Stimulated activated CD4-positive, alpha-beta T cell treated with anti-CD3 and anti-CD28 coated beads, Interleukin-1b, Interleukin-23, amount 100 ng/mL, for 1 hour (primary cell): ENCODE measurements at places on chromosomes 3 and 15.

DNA sequence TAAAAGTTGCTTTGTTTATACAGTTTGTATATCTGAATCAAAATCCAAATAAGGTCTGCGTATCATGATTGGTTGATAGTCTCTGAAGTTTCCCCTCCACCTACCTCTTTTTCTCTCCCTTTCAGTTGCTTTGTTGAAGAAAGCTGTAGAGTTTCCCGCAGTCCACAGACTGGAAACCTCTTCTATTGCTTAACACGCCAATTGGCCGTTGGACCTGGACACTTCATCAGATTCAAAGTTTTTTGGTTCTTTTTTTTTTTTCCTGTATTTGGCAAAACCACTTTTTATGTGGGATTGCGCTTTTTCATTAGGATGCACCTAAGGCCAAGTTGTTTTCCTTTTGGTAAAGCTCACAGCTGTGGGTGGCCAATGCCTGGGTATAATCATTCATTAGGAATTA lies 14.5 kb upstream of the TM4SF1 start:
- DNase-seq, result no peak

- DNase-seq, result no peak
Measured at GRCh38 chr3:61288446-61288845, 37.2 kb upstream of the FHIT start.

GRCh38 chr3:97996988-97997387 lies 24.8 kb upstream of the RIOX2 start:
- no peak for DNase-seq

DNA sequence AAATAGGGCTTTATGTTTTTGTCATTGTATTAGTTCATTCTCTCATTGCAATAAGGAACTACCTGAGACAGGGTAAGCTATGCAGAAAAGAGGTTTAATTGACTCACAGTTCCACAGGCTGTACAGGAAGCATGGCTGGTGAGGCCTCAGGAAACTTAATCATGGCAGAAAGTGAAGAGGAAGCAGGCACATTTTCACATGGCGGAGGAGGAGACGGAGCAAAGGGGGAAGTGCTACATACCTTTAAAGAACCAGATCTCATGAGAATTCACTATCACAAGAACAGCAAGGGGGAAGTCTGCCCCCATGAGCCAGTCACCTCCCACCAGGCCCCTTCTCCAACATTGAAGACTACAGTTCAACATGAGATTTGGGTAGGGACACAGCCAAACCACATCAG lies 25.6 kb downstream of the CEP63 start:
- DNase-seq, result no peak

DNA sequence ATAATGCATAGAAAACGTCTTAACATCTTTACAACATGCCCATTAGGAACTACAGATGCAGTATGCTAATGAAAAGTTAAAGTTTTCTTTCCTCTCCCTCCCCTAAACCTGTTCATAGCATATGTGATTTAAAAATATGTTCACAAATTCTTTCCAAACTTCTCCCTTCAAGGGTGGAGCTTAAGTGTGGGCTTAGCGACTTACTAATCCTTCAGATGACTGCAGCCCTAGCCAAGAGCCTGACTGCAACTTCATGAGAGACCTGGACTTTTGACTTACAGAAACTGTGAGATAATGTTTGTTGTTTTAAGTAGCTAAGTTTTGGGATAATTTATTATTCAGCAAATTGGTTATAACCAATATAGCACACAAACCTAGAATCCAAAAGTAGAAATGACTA lies 22.0 kb upstream of the ANXA2 start:
- DNase-seq, result no peak

GRCh38 chr3:119978554-119979208 lies 115.6 kb downstream of the GSK3B start:
- DNase-seq, result no peak

DNA sequence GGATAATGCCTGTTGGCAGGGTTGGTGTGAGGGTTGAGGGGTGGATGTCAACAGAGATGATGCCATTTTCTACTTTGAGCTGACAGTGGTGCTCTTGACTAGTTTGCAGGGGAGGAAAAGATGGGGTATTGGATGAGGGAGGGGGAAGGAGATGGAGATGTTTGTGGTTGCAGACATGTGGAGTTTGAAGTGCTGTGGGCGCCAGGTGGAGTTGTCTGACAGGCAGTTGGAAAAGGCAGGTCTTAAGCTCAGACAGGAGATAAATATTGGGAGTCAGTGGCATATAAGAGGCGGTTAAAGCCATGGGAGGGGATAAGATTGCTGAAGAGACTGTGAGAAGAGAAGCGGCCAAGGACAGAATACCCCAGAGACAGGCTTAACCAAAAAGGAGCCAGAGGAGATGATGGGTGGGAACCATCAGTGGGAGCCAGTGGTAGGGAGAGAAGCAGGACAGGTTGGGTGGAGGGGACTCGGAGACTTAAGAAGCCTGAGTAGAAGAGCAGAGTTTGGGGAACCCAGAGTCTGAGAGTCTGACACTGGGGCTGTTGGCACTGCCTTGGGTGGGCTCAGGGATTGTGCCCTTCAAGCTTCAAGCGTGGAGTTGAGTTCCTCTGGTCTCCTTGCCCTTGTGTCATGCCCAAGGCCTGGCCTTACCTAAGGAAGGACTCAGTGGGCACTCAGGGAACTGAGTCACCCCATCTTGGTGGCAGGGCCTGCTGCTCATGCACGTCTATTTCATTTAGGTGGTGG lies 13.9 kb downstream of the COPG1 start:
- DNase-seq, result no peak

DNA sequence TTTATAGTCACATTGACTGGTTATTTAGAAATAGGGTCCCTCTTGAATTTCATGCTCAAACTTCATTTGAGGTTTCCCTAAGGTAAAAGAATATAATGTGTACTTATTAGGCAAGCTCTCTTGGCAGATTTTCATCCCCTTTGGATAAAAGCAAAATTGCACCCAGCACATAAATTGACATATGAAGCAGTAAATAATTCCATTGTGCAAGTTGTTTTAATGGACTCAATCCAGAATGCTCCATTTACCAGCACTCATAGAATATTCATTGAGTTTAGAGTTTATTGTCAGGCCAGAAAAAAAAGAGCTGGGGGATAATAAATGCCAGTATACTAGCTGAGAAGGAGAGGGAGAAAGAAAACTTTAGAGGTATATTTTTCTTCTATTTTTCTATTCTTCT lies 136.8 kb downstream of the TPRG1 start:
- DNase-seq, result no peak

DNA sequence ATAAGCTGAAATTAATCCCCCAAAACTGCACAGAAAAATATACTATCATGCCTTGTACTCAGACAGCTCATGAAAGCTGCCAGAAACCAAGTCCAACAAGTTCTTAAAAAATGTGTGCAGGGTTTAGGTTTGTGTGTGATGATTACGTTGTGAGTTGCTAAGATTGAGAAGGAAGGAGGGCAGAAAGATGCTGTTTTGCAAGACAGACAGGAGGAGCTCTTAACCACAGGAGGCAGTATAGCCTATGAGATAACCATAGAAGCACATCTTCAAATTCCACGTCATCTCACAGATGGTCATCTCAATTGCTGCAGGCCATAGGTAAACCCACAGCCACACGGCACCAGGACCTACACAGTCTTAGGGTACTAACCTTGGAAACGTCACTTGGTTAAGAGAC lies 191.9 kb downstream of the STT3B start:
- no peak for DNase-seq

DNA sequence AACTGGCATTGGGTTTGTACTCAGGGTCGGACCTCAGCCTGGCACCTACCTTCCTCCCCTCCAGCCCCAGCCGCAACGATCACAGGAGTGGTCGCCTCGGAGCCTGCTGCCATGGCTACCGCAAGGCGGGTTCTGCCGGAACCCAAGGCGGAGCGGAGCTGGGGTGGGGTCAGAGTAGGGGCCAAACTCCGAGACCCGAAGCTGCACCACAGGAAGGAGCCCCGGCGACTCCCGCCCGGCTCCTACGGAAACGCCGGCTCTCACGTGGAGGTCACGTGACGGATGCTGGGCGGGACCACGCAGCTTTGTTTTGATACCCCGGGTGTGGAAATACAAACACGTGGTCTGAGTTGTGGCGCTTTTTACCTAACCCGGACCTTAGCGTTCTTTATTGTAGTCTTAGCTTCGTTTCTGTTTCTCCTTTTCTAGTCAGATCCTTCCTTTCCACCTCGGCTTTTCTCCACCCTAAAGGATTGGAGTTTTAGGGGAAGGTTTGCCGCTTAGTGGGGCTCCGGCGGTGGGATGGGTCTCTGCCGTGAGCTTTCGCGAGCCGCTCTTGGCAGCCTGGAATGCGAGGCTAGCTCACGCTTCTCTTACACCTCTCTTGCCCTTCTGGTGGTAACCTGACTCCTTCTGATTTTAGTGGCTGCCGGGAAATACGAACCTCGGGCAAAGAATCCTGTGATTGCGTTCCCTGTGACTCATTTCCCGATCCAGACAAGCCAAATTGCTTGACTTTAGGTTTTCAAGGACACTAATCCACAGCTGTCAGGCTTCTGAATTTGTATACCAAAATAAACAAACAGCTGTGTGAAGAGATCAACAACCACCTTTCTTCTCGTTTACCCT lies at the start of gene HSPBAP1:
HSPBAP1 (minus strand) TSS at position 264 of the 849 bp plus-strand sequence; CDS start at position 113, 151 bp downstream.
- peak; percentile 75 for DNase-seq

DNA sequence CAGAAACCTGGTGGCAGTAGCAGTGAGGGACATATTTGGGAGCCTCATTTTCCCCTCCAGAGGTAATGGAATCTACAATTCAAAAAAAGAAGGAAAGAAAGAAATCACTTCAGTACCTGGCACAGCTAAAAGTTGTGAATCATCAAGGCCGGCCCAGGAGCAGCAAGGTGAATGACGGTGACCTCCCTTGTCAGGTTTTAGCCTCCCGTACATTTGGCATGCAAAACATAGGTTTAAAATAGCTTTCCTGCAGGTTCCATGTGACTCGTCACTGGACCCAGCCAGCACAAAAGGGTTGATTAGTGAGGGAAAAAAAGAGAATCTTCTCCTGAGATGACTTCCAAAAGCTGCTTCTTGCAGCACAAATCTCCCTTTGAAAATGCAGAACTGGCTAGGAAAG lies 394.2 kb downstream of the LSAMP start:
- DNase-seq, result no peak

GRCh38 chr3:101725194-101725889 lies 928 bp downstream of the CEP97 start:
- no peak for DNase-seq

DNA sequence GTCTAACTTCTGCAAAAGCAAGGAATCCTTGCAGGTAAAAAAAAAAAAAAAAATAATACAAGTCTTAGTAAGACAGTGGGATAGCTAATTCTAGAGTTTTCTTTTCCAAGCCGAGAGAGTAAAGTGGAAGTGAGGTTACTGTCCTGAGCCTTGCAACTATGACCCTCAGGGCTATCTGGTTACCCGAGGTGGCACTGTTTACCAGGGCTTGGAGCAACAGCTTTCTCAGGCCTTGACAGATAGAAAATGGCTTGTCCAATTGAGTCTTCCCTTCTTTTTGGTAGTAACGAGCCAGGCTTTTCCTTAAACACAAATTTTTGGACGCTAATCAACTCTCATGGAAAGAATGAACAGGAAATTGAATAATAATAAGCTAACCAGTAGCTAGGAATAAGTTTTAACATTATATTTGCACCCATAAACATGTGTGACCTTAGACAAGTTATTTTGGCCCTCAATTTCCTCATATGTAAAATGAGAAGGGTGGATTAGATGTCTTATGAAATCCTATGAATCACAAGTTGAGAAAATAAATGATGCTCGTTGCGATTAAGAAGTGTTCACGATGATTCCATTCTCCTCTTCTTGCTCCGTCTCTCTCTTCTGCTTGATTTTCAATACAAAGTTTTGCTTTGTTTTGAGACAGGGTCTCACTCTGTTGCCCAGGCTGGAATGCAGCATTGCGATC lies 236.9 kb upstream of the KBTBD8 start:
- no peak for DNase-seq

GRCh38 chr15:94670438-94671034 lies 439.2 kb downstream of the MCTP2 start:
- no peak for DNase-seq

DNA sequence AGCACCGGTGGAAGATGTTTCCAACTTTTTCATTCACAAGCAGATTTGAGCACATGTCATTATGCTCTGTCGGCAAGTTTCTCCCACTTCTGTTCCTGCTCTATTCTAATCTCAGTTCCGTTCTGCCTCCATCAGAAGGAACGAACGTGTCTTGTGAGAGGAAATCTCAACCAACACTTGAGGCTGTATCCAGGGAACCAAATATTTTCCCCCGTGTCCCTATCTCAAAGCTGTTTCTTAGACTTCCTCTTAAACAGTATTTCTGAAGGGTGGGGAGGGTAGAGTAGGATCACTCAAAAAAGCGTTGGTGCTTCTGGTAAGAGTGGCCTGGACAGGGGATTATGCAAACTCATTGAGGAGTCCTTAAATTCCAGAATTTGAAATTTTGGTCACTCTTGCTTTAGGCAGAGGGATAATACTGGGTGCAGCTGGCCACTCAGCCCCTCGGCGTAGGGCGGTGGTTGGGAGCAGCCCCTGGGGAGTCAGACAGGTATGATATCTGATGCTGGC lies 54.9 kb downstream of the FRMD4B start:
- DNase-seq, result no peak

- no peak for DNase-seq
Measured at GRCh38 chr3:105528955-105529354, 162.2 kb downstream of the ALCAM start.

- DNase-seq, result no peak
Measured at GRCh38 chr3:129000742-129001100, 383 bp upstream of the EFCC1 start.

DNA sequence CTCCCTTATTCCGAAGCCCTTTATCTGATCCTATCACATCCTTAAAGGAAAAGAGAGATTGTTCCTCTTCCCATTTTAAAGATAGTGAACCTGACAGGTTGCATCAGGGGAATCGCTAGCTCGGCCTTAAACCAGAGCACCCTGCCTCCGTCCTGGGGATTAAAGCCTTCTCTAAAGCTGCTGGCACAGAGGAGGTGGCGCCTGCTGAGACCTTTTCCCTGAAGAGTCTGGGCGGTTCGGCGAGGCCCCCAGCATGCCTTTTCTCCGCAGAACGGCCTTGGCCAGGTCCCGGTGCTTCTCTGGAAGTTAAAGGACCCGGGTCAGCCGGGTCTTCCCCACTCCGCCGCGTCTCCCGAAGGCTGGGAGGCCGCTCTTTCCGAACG lies 593 bp downstream of the FAM219B start:
- DNase-seq, result no peak

- no peak for DNase-seq
Measured at GRCh38 chr15:53133255-53133850, 343.2 kb upstream of the ONECUT1 start.

GRCh38 chr3:2096216-2096615 lies 2.5 kb upstream of the CNTN4 start:
- no peak for DNase-seq
